ENCODE measurements at places on chromosomes 4 and X. TPM values are rescaled to one million over a fixed set of nuclear protein-coding genes. Genes with fewer than 3 reads are reported as not detected.

Gene PAGE4
- total RNA-seq = not detected

Gene ELOVL6
- total RNA-seq = 27.6 TPM

Gene NAA11
- not detected for total RNA-seq

Gene HTN3
- not detected for total RNA-seq

Gene TAF1
- 16.7 TPM for total RNA-seq

Gene FAM9C
- not detected for total RNA-seq

Gene SSX1
- total RNA-seq = not detected

- peak; percentile 7 for DNase-seq
These were observed 47.0 kb downstream of the TASL start for GRCh38 chrX:30530606-30531005.

DNA sequence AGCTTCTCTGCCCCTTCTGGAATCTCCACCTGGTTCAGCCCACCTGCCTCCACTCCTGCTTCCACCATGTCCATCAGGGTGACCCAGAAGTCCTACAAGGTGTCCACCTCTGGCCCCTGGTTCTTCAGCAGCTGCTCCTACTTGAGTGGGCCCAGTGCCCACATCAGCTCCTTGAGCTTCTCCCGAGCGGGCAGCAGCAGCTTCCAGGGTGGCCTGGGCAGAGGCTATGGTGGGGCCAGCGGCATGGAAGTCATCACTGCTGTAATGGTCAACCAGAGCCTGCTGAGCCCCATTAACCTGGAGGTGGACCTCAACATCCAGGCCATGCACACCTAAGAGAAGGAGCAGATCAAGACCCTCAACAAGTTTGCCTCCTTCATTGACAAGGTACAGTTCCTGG is 74.4 kb upstream of the ZXDA start:
- no peak for DNase-seq

DNA sequence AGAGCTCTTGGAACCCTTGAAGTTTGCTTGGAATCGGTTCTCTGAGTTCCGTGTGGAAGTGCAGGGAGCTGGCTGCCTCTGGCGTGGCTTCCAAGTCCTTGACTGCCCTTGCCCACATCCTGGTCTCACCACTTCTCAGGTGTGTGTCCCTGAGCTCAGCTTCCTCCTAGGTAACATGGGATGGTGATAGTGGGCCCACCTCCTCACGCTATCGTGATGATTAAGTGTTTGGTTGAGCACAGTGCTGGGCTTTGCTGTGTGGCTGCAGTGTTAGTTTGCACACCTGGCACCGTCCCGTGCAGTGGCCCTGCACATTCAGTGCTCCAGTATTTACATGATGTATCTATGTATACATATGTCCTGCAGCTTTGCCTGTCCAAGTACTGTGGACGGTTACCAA is 81.5 kb downstream of the CLDN34 start:
- no peak for DNase-seq

DNA sequence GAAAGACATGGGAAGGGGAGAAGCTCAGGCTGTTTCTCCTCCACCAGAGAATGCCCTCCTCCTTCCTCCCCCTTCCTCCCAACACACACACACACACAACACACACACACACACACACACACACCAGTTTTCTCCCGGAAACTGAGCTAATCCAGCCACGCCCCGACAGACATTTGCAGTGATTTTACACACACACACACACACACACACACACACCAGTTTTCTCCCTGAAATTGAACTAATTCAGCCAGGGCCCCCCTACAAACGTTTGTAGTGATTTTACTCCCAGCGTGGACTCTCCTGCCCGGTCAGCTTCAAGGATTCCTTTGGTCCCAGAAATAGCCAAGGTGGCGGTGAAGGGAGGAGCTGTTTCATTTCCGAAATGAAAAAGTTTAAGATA is 32.9 kb upstream of the STX18 start:
- peak; percentile 40 for DNase-seq

DNA sequence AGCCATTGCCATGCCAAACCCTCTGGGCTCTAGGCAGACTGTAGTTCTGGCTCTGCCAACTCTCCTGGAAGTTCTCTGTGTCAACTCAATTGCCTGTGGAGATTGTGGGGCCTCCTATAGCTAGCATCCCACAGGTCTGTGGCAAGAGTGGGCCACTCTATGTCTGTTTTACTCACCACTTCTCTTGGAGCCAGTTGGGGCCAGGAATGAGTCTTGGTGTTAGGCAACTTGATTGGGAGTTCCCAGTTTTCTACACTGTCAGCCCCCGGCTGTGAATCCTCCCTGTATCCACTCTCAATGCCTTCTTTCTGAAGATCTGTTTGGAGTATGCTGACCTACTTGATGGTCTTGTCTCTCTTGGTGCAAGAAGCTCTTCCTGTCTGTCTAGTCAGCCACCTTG is 48.2 kb upstream of the EPGN start:
- DNase-seq = no peak

DNA sequence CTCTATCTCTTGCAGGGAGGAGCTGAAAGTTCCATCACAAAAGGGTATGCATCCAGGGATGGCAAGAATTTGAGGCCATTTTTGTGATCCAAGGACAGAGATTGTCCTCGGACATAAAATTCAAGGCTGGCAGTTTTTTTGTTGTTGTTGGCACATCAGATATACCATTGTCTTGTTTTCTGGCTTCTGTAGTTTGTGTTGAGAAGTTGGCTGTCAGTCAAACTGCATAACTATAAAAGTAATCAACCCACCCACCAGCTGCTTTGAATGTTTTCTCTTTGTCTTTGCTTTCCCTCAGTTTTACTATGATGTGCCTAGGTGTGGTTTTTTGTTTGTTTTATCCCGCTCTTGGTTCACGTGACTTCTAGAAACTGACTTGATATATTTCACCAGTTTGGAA is 21.6 kb upstream of the PDZD4 start:
- DNase-seq = no peak

- no peak for DNase-seq
These were observed 122.5 kb downstream of the NFKB1 start for GRCh38 chr4:102623622-102624021.

DNA sequence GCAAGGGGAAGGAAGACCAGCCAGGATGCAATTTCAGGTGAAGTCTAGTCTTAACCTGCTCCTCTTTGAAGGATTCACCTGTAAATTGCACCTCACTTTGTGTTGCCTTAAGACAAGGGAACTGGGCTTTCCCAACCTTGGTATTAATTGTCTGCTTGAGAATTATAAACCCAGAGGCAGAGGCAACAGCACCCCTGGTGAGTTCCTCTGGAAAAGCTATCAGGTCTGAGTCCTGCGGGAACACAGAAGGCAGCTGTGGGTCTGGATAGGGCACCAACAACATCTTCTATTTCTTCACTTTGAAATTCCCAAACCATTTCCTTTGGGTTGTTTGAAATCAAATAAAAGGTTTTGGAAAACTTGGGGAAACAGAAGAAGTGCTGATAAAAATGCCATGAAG is 109.2 kb upstream of the NPY2R start:
- DNase-seq = no peak

GRCh38 chr4:40722576-40723161 is 27.1 kb upstream of the NSUN7 start:
- no peak for DNase-seq

DNA sequence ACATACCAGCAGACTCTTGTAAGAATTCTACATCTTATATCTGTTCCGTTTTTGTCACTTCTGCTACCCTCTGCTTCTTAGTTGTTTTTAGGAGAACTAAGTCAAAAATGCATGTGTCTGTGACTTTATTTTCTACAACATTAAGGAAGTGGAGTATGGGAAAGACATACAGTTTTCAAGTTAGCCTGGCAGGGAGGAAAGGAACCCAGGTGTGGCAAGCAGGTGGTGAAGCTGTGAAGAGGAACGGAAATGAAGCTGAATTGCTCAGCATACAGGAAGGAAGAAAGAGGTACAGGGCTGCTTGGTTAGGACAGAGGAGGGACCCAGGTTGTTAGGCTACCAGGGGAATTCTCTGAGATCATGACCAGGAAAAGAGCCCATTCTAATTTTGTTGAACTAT is 9.4 kb downstream of the GPRIN3 start:
- DNase-seq = no peak

DNA sequence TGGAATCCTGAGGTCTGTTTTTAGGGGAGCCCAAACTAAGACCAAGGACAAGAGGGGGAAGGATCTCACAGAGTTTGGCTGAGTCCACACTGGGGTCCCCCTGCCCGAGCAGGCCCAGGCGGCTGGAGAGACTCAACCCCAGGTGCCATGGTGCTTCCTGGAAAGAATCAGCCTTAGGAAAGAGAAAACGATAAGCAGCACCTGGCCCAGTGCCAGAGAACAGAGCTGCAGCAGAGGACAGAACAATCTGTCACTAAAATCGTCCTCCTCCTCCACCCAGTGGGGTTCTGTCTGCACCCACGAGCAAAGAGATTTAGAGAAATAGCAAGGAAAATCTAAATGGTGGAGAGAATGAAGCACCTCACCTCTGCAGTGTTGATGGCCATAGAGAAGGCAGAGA is 470.5 kb downstream of the BCOR start:
- no peak for DNase-seq

DNA sequence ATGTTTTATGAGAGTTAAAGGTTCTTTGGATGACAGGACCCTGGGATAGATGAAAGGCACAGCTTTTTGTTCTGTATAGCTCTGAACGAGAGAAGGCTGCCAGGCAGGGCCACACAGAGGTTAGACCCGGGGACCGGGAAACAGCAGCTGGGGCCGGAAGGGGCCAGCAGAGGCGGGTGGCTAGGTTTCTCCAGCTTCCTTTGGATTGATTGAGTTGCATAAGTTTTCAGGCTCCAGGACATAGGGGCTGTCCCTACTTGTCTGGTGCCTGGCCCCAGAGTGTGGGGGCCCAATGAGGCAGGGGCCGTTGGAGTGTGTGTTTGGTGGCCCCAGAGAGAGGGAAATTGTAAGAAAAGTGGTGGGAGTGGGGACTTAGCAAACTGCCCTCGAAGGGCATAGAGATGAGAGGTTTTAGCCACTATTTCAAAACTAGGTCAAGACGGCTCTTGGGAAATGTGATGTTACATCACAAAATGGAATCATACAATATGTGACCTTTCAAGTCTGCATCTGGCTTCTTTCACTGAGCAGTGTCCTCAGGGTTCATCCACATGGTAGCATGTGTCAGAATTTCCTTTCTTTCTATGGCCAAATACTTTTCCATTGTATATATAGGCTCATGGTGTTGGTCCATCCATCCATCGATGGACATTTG is 3.7 kb downstream of the ZFP92 start:
- DNase-seq = no peak

DNA sequence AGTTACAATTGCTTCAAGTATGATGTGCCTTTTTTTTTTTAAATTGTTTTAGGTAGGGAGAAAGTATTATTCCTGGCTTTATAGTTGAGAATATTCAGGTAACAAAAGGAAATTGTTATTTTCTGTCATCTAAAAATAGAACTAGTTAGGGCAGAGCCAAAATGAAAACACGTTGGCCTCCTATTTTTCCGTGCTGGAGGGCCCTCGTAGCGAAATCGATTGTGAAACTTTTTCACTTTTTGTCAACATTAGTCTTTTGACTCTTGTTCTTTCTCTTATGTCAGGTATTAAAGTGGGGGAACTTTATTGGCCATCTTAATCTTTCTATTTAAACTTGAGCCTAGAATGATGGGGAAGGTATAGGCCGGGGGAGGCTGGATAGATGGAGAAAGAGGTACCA is 104.9 kb downstream of the ARHGAP10 start:
- DNase-seq = no peak

DNA sequence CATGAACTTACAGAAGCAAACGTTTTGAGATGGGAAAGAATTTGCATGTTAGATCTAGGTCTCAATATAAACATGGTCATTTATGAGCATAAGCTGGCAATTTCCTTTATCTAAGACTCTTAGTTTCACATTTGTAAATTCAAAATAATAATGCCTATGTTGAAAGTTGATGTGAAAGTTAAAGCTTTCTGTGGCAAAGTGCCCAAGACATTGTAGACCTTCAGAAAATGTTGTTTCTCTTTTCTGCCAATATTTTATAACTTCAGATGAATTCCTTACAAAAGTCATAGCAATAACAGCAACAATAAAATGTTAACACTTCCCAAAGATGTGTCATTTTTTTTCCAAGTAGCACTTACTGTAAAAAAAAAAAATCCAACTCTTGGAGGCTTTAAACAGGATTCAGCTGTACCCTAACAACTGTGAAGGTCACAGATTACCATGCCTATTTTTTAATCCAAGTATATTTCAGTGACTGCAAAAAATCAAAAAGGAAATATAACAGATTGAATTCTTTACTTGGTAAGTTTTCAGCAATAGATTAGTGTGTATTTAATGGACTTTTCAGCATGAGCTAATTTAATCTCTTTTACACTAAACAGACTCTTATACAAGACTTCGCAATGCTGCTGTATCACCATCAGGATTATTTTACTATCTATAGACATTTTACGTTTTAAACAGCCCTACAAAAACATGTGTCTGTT is 206.5 kb upstream of the PDE5A start:
- DNase-seq = no peak

DNA sequence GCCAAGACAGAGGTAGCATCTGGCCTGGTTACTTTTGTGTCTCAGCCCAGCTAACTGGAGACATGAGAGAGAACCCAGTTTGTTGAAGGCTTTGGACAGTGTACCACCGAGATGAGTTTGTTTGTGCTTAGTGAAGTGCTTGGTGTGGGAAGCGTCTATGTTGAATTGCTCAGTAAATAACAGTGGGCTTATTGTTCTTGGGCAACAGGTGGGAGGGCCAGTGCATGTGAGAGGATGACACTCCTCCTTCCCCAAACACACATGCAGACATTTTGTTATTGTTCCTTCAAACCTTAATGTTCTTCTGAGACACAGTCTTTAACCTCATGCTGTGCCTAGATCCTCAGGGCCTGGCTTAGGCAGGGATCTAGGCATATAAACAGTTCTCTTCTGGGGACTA is 39.7 kb downstream of the MSN start:
- no peak for DNase-seq

- no peak for DNase-seq
These were observed 2.9 kb downstream of the TBCK start for GRCh38 chr4:106312997-106313522.

- DNase-seq = no peak
These were observed 1451.9 kb upstream of the AGA start for GRCh38 chr4:178894126-178894525.

DNA sequence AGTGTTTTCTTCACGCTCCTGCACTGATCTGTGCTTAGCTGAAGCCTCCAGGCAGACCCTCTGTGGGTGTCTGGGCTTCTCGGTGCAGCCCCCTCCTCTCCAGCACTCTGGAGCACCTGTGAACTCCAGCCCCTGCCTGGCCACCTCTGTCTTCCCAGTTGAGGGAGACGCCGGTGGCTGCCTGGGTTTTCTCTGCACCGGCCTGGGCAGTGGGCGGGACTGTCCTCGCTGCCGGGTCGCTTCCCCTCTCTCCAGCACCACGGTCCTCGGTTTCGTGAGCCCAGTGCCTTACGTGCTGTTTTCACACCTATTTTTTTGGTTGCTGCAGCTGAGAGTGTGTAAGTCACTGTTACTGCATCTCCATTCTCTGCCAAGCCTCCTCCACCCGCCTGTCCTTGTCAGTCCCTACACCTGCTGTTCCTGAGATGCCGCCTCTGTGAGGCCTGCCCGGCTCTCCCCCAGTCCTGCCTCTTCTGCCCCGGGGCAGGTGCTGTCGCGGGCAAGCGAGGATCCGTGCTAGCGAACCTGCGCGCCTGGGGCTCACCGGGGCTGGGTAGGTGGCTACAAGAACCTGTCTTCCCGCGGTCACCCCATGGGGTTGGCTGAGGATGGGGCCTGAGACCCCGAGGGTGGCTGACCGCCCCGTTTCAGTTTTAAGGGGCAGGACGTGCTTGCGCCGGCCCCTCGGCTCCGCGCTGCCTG is 2.4 kb upstream of the FGFRL1 start:
- DNase-seq = no peak
